ENCODE measurements at places on chromosomes 3 and 15. TPM values are rescaled to one million over a fixed set of nuclear protein-coding genes. Genes with fewer than 3 reads are reported as not detected.

- no peak overlapping the region for H3K27ac ChIP-seq
- H3K4me1 ChIP-seq = no peaks in the 10 kb centered on the region
- H3K36me3 ChIP-seq = no peaks in the 10 kb centered on the region
- no peak for DNase-seq
Observed at GRCh38 chr15:39404767-39405181, 176.1 kb upstream of the THBS1 start.

GRCh38 chr3:178260887-178261565 is 275.2 kb upstream of the KCNMB2 start:
- no peaks in the 10 kb centered on the region for H3K27me3 ChIP-seq
- H3K4me3 ChIP-seq = no peak overlapping the region
- no peaks in the 10 kb centered on the region for H3K36me3 ChIP-seq
- H3K27ac ChIP-seq = no peak overlapping the region

GRCh38 chr3:60517134-60517533 is 734.1 kb downstream of the FHIT start:
- no peaks in the 10 kb centered on the region for H3K36me3 ChIP-seq
- H3K27me3 ChIP-seq = no peaks in the 10 kb centered on the region
- no peaks in the 10 kb centered on the region for H3K4me1 ChIP-seq
- no peak for DNase-seq

DNA sequence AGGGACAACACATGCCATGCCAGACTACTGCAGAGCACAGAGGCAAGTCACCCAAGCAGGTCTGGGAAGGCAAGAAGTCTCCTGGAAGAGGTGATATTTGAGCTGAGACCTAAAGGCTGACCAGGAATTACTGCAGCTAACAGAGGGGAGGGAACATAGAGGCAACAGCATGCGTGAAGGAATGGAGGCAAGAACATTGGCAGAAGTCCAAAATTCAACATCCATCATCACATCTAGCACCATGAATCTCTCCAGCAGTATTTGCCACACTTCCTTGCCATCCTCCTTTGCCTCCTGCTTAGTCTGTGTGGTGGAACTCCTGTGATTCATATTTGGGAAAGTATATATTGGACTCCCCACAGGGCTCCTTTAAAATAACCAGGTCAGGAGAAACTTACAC is 870 bp upstream of the TSEN2 start:
- H3K27me3 ChIP-seq = no peaks in the 10 kb centered on the region
- H3K27ac ChIP-seq = no peak overlapping the region
- H3K4me3 ChIP-seq = peak overlapping the region; percentile 79
- DNase-seq = no peak
- peaks cover 8% of the 10 kb centered on the region for H3K4me1 ChIP-seq

Gene SETMAR
- total RNA-seq = 25.1 TPM

GRCh38 chr15:61910839-61911369 is 149.3 kb downstream of the VPS13C start:
- H3K36me3 ChIP-seq = peaks cover 7% of the 10 kb centered on the region
- H3K27ac ChIP-seq = no peak overlapping the region
- H3K4me3 ChIP-seq = no peak overlapping the region
- no peaks in the 10 kb centered on the region for H3K4me1 ChIP-seq
- no peak for DNase-seq

GRCh38 chr3:79097964-79098660 is 669.7 kb downstream of the ROBO1 start:
- no peak for DNase-seq
- H3K36me3 ChIP-seq = no peaks in the 10 kb centered on the region
- no peaks in the 10 kb centered on the region for H3K27me3 ChIP-seq
- peaks cover 7% of the 10 kb centered on the region for H3K4me1 ChIP-seq
- no peak overlapping the region for H3K4me3 ChIP-seq
- H3K27ac ChIP-seq = no peak overlapping the region

DNA sequence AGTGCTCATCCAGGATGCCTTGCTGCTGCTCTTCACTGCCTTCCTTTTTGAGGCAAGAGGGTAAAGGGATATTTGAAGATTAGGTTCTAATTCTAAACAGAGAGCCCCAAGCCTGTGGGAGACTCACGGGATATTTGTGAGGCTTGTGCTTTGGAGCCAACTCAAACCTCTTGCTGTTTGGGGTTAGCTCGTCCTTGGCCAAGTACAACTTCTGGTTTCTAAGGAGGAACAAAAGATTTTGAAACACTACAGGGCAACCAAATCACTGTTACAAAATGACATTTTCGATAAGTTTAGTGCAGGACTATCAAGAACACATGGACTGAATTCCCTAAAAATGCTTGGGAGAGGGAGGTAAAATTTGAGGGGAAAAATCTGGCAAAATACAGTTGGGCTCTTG is 190.2 kb downstream of the RORA start:
- H3K4me1 ChIP-seq = peaks cover 19% of the 10 kb centered on the region
- no peak overlapping the region for H3K27ac ChIP-seq
- no peak for DNase-seq
- no peaks in the 10 kb centered on the region for H3K36me3 ChIP-seq
- H3K4me3 ChIP-seq = no peak overlapping the region

Gene GPR149
- not detected for total RNA-seq

Gene TIMP4
- 0.15 TPM for total RNA-seq

Gene CADPS
- 11.7 TPM for total RNA-seq

All from neural progenitor cell (in vitro differentiated cells).